GM06990 (cell line): ENCODE measurements at places on chromosomes 2 and 18.

- no peak for DNase-seq
Measured at GRCh38 chr18:1017227-1018058, 112.8 kb downstream of the ADCYAP1 start.

DNA sequence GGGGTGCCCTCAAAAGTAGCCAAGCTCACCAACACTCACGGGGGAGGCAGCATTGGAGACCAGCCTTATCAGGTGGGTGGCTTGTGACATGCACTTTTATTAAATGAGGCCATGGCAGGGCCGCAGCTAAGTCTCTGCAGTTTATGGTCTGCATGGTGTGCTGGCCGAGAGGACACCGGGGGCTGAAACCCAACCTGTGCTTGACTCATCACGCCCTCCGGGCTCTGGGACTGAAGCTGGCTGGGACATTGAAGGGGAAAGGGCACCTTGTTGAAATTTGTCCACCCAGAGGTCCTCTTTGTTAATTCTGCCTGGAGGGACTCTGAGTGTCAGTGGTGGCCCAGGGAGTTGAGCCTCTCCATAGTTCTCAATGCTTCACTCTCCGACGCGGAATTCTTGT lies 17.7 kb upstream of the NTSR2 start:
- DNase-seq = no peak

GRCh38 chr18:72233106-72233505 lies 311.0 kb downstream of the CBLN2 start:
- DNase-seq = no peak

DNA sequence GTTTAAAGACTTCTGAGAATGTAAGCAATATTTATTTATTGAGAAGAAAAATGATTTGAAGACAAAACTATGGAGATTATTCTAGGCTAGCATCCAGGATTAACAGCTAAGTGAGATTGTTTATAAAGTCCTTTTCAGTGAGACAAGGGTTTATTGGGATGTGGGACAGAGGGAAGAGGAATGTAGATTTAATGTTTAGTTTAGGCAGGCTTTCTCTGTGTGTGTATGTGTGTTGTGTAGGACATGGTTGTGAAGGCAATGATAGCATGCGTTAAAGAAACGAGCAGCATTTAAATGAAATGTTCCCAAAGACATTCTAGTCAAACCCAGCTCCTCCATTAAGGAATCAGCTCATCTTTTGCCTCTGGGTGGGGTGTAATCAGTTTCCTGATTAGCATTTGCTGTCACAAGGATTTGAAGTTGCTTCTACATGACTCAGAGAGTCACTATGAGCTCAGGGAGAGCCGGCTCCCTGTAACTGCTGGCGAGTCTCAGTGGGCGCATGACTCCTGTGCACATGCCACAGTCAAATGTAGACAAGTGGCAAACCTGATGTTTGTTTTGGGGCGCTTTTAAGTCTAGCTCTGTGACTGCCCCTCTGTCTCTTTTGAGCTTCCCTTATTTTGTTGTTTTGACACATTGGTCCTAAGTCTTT lies 442.2 kb upstream of the CELF4 start:
- no peak for DNase-seq

GRCh38 chr2:144587306-144587705 lies 67.4 kb upstream of the ZEB2 start:
- no peak for DNase-seq

GRCh38 chr2:5937851-5938565 lies 245.8 kb downstream of the SOX11 start:
- no peak for DNase-seq

GRCh38 chr2:105186967-105187498 lies 54.5 kb upstream of the GPR45 start:
- no peak for DNase-seq

GRCh38 chr2:192969055-192969454 lies 774.3 kb upstream of the TMEFF2 start:
- DNase-seq = no peak

DNA sequence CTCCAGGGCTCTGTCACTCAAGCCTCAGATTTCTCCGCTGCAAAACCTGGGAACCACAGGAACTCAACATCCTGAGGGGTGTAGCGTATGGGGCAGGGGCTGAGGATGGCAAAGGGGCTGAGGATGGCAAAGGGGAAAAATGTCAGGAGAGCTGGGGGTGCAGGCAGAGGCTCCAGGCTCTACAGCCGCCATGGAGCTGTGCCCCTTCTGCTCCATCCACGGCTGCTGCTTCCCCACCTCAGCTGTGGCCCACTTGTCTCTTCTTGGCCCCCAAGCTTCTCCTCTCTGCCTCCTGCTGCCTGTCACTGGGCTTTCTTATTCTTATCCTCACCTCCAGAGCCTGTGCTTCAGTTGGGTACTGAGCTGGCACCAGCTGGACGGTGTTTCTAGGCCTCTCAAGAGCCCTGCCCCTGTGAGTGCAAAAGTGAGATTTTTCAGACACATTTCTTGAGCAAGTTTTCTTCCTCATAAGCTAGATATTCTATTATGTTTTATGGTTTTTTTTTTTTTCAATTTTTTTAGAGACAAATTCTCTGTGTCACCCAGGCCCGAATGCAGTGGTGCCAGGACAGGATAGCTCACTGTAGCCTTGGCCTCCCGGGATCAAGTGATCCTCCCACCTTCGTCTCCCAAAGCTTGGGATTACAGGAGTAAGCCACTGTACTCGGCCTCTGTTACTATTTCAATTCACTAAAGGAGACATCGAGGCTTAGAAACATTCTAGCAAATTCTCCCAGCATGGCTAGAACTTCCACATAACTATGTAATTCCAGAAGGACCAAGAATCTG lies 49.0 kb downstream of the MARCO start:
- no peak for DNase-seq

GRCh38 chr2:159595410-159596046 lies 20.8 kb downstream of the BAZ2B start:
- DNase-seq = no peak

DNA sequence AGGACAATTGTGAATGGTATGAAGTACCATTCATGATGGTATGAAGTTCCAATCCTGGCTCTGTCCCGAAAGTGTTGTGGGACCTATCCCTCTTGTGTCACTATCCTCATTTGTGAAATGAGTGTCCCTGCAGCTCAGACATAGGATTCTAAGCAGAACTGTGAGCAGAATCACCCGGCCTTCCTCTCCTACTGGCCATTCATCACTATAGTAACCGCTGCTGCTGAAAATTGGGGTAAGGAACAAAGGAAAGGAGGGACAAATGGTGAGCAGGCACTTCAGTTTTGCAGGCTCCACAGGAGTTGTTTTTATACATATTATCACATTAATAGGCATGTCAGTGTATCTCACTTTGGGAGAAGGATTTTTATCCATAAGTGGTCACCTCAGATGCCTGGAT lies 27.4 kb downstream of the SMYD1 start:
- no peak for DNase-seq

- DNase-seq = no peak
Measured at GRCh38 chr18:44067186-44067585, 613.5 kb upstream of the SETBP1 start.

GRCh38 chr2:36567711-36568408 lies 30.1 kb downstream of the FEZ2 start:
- DNase-seq = no peak

DNA sequence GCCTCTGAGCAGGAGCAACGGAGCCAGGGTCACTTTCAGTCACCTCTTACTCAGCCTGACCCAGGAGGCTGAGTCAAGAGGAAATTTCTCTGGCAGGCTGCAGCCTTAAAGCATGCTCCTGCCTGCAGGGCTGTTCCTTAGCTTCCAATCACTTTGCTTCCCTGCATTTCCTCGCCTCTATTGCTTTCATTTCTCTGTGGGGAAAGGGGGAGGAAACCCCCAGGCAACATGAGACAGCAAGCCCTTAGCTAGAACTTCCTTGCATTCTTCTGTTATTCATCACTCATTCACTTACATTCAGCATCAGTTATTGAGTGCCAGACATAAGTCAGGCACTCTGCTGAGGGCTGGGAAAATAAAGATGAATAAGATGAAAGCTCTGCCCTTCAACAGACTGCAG lies 13.0 kb downstream of the XDH start:
- DNase-seq = no peak

DNA sequence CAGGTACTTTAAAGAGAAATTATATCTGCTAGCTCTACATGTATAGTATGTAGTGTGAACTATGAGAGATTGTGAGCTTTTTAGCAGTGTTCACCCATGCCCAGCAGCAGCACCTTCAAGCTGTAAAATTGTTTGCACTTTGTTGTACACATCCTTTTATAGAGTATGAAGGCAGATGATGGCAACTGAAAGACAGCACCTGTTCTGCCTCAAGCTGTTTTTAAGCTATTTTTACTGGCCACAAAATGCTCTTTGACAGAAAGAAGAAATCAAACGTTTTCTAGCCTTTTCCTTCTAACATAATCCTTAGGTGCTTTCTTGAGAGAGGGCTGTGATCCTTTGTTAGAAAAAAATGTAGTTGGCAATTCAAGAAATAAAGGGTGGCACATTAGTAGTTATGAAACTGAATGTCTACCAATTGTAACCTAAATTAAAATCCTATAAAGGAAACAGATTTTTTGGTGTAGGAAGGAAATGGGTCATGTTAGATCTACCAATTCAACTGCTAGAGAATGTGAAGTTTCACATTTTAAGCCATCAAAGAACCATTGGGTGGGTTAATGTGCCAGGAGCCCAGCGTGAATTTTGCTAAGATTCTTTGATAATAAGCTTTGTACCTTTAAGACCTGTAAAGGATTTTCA lies 59.5 kb downstream of the R3HDM1 start:
- DNase-seq = no peak

DNA sequence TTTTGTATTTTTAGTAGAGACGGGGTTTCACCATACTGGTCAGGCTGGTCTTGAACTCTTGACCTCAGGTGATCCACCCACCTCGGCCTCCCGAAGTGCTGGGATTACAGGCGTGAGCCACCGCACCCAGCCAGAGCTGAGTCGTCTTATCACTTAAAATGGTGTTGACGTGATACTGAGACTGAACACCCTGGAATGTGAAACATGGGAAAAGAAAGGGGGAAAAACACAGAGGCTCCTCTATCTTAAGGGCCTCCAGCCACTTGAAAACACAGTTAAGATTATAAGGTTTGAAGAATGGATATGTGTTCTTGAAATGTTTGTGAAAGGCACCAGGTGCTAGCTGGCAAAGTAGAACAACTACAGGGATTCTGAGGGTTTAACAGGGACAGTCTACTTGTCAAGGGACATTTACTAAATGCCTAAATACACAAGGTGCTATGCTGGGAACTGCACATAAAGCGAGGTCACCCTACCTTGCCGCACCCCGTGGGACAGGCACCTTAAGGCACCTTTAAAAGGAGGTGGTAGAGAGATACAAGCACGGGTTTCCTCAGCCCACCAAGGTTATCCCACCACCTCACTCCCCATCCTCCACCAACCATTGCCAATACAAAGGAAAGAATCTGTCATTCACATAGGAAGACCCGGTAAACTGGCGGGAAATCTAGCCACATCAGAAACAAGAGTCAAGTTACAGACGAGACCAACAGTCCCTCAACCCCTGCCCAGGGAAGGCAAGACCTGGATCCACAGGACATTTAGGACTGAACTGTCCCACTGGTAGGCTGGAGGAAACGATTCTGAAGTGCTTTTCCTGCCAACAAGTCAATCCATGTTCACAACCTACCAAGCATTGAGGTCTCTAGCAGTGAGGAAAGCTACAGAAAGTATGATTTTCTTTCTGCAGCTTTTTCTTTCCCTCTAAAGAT lies 43.4 kb downstream of the STK39 start:
- no peak for DNase-seq

DNA sequence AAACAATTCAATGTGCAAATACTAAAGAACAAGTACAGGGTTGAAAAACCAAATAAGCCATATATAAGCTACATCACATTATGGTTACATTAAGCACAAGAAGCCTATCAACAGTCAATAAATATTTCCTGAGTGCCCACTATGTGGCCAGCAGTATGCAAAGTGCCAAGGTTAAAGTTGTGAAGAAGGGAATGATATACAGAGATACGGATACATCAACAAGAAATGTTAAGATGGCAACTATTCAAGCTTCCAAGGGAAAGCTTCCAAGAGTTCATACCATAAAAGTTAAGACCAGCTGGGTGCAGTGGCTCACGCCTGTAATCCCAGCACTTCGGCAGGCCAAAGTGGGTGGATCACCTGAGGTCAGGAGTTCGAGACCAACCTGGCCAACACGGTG lies 14.0 kb downstream of the DYM start:
- no peak for DNase-seq

DNA sequence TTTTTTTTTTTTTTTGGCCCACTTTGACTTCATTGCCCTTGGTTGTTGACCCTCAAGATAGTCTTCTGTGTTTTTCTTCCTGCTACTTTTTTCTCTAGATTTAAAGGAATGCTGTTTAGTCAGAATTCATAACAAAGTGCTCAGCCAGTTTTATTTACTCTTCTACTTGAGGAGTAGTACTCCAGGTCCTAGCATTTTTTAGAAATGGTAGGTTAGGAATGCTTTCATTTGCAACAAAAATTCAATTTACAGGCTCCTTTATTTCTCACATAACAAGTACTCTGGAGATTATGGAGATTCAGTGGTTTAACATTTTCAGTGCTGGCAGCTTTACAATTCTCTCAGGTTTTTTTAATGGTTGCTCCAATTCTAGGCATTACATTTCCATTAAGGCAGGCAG lies 58.2 kb downstream of the KIAA1328 start:
- no peak for DNase-seq

- no peak for DNase-seq
Measured at GRCh38 chr2:397521-397920, 109.6 kb upstream of the ALKAL2 start.

- DNase-seq = no peak
Measured at GRCh38 chr2:218432676-218433365, 13.9 kb downstream of the VIL1 start.

DNA sequence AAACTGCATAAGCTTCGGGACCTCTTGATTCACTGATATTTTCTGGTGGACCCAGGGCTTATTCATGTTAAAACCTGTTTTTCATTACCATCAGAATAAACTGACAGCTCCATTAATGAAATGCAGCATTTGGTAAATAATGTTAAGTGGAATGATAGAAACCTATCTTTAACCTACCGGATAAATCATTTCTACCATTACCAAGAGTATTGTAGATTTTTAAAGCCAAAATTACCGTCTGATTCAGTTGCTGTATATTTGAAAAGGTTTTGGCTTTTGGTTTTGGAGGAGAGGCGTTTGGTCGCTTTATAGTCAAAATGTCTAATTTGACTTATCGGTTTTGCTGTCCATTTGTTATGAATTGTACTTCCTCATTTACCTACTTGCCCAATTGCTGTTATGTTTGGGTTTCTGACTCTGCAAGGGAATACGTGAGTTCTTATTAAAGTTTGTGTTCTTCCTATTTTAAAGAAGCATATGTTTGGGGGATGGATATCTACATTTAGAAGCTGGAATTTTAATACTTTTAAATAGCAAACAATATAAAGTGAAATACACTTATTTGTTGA lies 1.0 kb upstream of the CUL3 start:
- no peak for DNase-seq

DNA sequence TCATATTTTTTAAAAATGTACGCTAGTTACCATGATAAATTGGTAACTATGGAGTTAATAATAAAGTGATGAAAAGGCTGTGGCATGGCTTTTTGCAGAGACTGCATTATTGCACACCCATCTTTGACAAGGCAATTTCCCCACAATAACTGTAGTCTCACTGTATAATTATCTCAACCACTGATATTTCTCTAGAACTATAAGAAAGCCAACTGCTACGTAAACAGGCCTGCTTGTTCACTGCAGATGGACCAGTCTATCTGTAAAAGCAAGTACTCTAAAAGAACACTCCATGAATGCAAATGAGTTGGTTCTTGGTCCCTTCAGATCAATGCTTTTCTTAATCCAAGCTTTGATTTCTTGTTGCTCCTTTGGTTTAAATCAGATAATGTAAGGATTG lies 218.7 kb downstream of the RBM43 start:
- DNase-seq = no peak

- DNase-seq = no peak
Measured at GRCh38 chr18:58362829-58363271, 266.0 kb downstream of the ALPK2 start.

- no peak for DNase-seq
Measured at GRCh38 chr2:54966165-54966832, 84.0 kb downstream of the RTN4 start.
